ENCODE measurements at places on chromosomes 6 and 20. TPM values are rescaled to one million over a fixed set of nuclear protein-coding genes. Genes with fewer than 3 reads are reported as not detected.

DNA sequence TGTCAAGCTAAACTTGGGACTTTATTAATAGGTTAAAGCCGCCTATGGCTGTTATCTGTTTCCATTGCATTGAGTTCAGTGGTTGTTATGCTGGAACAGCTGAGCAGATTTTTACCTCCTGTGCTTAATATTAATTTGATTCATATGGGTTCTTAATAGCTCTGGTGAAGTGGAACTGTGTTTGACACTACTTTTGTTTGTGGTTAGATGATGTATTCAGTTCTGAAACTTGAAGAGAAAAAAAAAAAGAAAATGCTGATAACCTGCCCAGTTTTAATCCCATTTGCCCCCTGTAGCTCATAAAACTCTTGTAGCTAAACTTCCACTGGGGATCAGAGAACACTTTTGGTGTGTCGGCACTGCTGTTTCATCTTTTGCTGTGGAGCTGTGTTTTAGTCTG lies 117.8 kb downstream of the ZDHHC14 start:
- DNase-seq = no peak

DNA sequence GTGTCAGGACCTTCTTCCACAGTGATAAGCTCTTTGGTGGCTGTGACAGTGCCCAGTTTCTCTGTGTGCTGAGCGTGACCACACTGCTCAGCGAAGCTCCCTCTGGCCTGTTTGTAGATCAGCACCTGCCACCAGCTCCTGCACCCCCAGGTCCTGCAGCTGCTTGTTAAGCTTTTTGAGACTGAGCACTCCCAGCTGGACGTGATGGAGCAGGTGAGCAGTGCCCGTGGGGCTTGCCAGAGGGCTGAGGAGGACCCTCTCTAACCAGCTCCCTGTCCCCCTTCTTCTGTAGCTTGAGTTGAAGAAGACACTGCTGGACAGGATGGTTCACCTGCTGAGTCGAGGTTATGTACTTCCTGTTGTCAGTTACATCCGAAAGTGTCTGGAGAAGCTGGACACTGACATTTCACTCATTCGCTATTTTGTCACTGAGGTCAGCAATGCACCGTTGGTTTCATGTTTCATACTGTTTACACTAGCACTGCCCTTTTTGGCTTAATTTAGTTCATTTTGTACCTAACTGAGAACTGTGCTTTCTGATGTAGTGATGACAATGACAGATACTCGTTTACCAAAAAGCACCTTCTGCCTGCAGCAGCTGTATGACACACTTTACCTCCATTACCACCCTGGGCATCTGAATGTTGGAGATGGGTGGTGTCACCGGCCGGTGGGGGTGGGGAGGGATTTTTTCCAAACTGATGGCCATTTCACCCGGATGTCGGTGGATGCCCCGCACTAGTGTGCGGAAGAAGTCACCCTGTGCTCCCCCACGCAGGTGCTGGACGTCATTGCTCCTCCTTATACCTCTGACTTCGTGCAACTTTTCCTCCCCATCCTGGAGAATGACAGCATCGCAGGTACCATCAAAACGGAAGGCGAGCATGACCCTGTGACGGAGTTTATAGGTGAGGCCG lies 12.5 kb downstream of the NELFCD start:
- DNase-seq = no peak

DNA sequence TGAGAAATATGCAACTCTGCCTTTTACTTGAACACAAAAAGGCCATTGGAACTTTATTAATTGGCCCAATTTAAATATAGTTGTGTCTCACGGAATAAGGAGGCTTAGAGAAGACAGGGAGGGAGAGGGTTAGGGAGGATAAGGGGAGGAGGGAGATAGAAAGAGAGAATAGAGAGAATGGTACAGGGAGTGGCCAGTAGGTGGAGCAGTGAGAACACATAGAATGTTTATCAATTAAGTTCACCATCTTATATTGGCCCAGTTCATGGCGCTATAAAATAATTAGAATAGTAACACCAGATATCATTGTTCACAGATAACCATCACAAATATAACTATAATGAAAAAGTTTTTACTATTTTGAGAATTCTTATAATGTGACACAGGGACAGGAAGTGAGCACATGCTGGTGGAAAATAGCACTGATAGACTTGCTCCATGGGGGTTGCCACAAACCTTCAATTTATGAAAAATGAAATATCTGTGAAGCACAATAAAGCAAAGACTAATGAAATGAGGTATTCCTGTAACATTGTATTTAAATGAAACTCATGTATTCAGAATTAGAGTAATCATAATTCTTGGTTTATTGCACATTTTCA lies 374.1 kb upstream of the MANEA start:
- DNase-seq = peak; percentile 10

DNA sequence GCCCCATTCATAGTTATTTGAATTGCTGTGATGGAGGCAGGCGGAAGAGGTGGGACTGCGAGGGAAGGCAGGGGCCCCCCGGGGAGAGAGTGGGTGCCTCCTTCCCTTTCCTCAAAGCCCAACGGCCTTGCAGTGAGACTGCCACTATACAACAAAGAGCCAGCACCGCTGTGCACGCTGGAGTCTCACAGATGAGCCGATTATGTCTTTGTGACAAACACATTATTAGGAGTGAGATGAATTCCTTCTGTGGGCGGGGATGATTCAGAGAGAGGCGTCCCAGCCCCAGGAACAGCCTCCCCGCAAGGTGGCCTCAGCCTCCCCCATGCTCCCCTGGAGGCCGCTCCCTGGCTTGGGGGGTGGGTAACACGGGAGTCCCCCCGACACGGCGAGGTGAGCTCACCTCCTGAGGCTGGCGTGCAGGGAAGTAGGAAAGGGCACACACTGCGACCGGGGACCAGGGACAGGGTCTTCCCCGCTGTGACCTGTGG lies 26.7 kb downstream of the NTSR1 start:
- DNase-seq = no peak

Gene TFAP2C
- 0.27 TPM for total RNA-seq

Gene RBBP8NL
- not detected for total RNA-seq
